ENCODE measurements at places on chromosomes 12 and 14.

GRCh38 chr12:77710209-77710608 is 120.5 kb upstream of the NAV3 start:
- DNase-seq = no peak

DNA sequence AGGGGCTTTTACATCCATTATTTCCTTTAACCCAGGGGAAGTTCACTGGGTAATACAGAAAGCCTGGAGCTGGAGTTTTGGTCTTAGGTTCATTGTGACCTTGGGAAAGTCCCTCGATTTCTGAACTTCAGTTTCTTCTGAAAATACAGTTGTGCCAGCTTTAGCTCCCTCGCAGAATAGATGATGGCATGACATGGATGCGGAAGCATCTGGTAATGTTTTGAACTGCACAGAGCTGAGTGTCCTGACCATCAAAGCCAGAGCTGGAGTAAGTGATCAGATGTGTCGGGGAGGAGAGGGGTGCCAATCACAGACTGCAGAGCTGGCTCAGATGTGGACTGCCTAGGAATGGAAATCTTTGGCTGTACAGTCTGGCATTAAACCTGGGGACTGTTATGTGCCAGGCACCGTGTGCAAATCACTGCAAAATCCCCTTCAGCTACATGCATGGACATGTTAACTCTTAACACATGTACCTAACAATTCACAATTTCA is 180.9 kb downstream of the ETV6 start:
- DNase-seq = no peak

- no peak for DNase-seq
Observed at GRCh38 chr14:34052658-34053014, 101.8 kb upstream of the EGLN3 start.

DNA sequence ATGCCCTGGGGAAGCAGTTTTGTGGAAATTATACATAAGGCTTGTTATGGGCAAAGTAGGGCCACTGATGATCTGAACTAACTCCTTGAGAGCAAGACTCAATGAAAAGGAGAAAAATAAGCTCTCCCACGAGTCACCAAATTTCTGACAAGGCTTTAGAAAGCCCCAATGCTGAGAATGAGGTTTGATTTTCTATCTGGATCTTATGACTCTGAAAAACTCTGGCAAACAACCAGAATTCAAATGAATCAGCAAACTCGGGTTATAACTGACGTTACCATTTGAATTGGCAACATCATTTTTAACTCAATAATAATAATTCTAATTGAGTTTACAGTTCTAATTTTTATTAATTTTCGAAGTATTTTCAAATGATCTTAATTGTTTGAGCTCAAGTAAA is 79.1 kb downstream of the KCNK10 start:
- DNase-seq = no peak

DNA sequence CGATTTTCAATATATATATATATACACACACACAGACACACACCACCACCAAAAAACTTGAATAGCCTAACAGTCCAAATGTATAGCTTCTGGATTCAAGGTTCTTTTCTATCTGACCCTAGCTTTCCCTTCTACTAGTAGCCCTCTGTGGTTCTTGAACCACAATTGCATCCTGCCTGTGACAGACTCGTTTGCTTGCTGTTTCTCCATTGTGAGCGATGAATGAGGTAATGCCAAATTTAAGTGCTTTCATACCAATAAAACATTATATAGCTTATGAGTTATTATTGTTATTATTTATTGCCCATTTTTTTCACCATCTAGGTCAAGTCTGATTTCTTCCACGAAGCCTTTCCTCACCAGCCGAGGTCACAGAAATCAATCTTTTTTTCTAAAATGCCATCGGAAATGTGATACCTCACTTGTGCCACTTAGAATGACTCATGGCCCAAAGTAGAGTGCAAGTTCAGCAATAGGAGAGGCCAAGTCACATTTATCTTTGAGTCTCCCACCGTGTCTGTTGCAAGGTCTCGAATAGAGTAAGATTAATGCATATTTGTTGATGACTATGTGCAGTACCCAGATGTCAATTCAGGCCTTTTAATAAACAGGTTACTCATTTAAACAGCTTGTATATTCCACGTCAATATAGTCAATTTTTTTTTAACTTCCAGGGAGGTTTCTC is 1015.8 kb upstream of the SEL1L start:
- DNase-seq = no peak

DNA sequence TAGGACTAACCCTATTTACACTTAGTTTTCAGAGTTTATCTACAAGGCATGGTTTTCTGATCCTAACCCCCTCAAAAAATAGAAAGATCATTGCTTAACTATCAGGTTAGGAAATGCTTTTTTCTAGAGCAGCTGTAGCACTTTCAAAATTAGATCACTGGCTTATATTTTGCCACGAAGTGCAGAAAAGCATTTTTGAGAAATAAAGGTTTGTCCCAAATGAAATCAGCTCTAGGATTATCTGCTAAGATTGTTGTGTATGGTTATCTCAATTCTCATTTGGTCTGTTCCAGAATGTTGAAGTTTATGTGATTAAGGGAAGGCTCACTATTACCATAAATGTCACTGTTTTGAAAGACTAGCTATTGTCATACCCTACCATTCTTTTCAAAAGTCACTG is 9.8 kb upstream of the DYRK4 start:
- DNase-seq = no peak

DNA sequence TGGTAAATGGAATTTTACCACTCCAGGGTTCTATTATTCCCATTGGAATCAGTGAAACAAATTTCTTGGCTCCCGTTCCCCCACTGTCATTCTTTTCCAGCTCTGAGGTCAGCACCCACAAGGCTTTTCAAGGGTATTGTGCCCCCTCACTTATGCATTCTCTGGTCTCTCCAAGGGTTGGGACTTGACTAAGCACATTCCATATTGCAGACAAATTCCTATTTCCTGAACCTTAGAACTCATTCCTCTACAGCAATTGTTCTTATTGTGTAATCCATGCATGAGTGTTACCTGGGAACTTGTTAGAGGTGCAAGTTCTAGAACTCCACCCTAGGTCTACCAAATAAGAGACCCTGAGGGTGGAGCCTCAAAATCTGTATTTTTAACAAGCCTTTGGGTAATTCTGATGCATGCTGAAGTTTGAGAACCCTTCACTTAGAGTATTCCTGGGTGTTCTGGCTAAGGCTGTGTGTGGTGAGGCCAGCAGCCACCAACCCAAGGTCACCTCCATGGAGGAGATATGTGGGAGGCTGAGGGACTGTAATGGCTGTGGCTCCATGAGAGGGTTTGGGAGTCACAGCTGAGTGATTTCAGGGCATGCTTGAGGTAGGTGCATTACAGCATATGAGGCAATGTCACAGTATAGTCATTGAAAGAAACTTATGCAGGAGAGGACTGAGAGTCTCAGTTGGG is 150.9 kb downstream of the TTC6 start:
- no peak for DNase-seq

- no peak for DNase-seq
Observed at GRCh38 chr12:100591979-100592378, 18.5 kb downstream of the GAS2L3 start.

- no peak for DNase-seq
Observed at GRCh38 chr12:6603095-6603567, 4.0 kb downstream of the CHD4 start.

DNA sequence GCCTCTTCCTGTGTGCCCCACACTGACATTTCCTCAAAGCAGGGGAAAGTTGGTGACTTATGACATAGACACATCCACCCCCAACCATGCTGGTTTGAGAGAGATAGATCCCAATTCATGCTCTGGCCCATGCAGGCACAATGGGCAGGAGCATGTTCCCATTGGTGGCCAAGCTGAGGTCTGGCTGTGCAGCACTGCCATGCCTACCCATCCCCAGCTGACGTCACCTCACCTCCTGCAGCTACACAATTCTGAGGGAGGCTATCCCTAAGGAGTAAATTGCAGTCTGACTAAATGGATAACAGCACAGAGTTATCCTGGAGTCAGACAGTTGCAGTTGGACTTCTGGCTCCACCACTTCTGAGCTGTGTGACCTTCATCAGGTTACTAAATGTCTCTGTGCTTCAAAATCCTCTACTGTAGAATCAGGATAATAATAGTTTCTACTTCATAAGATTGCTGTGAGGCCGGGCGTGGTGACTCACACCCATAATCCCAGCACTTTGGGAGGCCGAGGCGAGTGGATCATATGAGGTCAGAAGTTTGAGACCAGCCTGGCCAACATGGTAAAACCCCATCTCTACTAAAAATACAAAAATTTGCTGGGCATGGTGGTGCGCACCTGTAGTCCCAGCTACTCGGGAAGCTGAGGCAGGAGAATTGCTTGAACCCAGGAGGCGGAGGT is 323.9 kb downstream of the BCL11B start:
- no peak for DNase-seq

- DNase-seq = no peak
Observed at GRCh38 chr12:92141591-92142121, 4.0 kb downstream of the BTG1 start.

Data from AML-193 (cell line).